ENCODE measurements at places on chromosomes 7 and 10. TPM values are rescaled to one million over a fixed set of nuclear protein-coding genes. Genes with fewer than 3 reads are reported as not detected.

Gene MCM10
- total RNA-seq: 30.7 TPM

Gene DNAH11
- 4.7 TPM for total RNA-seq

Gene ZPBP
- total RNA-seq: not detected

Gene TRIM50
- total RNA-seq: not detected

Gene CAMK2G
- total RNA-seq: 32.8 TPM

Gene AKR1D1
- not detected for total RNA-seq

Gene PFKFB3
- 26.8 TPM for total RNA-seq

Gene NYAP1
- total RNA-seq: 4.9 TPM

Gene RBP3
- not detected for total RNA-seq

Gene SLC13A1
- not detected for total RNA-seq

Gene MOGAT3
- total RNA-seq: not detected

Gene PRRT4
- total RNA-seq: 0.56 TPM

Gene SLC26A5
- 0.49 TPM for total RNA-seq

Gene GOLGA7B
- total RNA-seq: 0.14 TPM

Gene PRKCQ
- total RNA-seq: 27.5 TPM

Gene PRKAG2
- total RNA-seq: 14.9 TPM

Gene MYL10
- not detected for total RNA-seq

Gene ITPRID1
- 0.45 TPM for total RNA-seq

Gene MMP21
- total RNA-seq: not detected

Gene MORN4
- total RNA-seq: 17.6 TPM

Gene OR2A2
- total RNA-seq: not detected

Gene MRLN
- not detected for total RNA-seq

Gene PWWP2B
- total RNA-seq: 8.6 TPM

Gene ASB10
- not detected for total RNA-seq

Gene FAM204A
- total RNA-seq: 28.8 TPM

Gene ABCB4
- 1.2 TPM for total RNA-seq

Gene TMEM254
- 21.2 TPM for total RNA-seq

Gene RBM20
- total RNA-seq: 0.04 TPM

Gene EPDR1
- total RNA-seq: 13.8 TPM

Gene CFTR
- 1.2 TPM for total RNA-seq

Gene PDE6C
- not detected for total RNA-seq

Gene CALD1
- 132 TPM for total RNA-seq

Gene EFCAB10
- total RNA-seq: 4.7 TPM

Gene ITGA8
- not detected for total RNA-seq

Gene ZNF248
- total RNA-seq: 4.6 TPM

Gene AS3MT
- total RNA-seq: 8.8 TPM

Gene SLC18A3
- 0.12 TPM for total RNA-seq

All from GM23338 (cell line).